ENCODE measurements at places on chromosomes 3 and 15. TPM values are rescaled to one million over a fixed set of nuclear protein-coding genes. Genes with fewer than 3 reads are reported as not detected.
A peak's percentile ranks its signal among the peaks of the same experiment; 100 is the strongest.

DNA sequence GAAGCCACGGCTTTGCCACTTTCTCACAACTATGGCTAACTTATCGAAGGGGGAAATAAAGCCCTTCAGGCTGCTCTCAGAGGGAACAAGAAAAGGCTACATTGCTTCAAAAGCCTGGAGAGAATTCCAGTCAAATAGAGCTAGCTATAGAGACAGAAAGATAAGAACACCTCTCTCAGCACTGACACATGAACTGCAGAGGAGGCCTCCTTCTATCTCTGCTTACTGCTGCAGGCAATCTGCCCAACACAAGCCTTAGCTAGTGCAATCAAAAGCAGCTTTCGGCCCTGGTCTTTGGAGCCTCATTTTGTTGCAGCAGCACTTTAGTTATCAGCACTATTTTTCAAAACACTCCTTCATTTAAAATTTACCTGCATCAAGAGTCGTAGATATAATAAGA lies 118.4 kb upstream of the ROBO1 start:
- no peak for DNase-seq

GRCh38 chr15:81469154-81469553 lies 95.1 kb upstream of the TMC3 start:
- DNase-seq = no peak

DNA sequence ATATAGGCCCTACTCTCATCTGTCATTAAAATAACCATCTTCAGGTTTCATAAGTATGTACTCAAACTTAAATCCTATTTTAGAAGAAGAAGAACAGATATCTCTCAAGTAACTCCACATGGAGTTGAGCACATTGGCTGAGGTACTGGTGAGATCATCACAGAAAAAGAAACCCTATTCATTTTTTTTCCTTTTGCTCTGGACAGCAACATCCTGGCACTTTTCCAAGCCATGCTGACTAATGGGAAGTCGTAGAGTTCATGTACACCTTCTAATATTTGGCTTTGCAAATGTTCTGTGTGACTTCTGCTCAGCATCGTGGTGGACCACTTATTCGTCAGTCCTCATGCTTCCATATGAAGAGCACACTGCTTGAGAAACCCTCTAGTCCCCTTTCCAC lies 336.0 kb upstream of the KCNH8 start:
- peak; percentile 89 for DNase-seq

DNA sequence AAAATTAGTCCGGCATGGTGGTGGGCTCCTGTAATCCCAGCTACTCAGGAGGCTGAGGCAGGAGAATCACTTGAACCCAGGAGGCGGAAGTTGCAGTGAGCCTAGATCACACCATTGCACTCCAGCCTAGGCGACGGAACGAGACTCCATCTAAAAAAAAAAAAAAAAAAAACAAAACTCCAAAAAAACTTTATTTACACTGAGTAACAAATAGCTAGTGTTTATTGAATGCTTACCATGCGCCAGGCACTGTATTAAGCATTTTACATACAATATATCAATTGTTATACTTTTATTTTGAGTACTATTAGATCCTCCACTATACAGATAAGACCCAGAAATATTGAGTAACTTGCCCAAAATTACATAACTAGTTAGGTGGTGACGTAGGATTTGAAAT lies 17.4 kb upstream of the ARIH1 start:
- no peak for DNase-seq

- DNase-seq = no peak
These were observed 598.6 kb downstream of the FOXP1 start for GRCh38 chr3:70984776-70985482.

DNA sequence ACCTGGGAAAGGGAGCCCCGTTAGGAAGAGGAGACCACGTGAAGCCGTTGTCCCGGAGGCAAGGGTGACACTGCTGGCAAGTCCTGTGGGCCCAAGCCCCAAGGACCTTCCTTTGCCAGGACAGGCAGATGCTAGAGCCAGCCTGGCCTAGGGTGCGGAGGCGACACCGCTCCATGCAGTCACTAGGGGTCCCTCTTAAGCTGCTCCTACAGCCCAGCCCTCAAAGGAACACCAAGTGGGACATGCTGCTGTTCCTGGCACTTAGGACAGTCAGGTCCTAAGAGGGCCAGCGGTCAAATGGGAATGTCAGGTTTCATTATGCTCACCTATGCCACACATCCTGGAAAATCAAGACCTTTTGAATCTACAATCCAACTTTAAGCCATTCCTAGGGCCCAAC lies 59.7 kb downstream of the RPN1 start:
- DNase-seq = no peak

GRCh38 chr3:152258448-152259393 lies 10.0 kb upstream of the MBNL1 start:
- DNase-seq = peak; percentile 95

DNA sequence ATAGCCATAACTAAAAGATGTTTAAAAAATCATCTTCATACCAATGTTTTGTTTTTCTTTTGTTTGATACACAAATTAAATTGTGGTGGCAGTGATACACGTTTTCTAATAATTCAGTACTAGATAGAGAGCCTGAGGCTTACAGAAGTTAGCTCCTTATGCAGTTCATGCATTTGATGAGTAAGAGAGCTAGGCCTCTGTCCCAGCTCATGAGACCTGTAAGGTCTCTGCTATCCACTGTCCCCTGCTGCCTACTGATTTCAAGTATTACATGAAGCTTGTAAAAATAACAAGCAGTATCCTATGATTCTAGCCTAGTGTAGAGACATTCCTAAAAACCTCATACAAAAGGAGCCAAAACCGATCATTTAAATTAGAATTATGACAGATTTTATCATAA lies 144.5 kb downstream of the MBNL1 start:
- no peak for DNase-seq

GRCh38 chr3:170278627-170279026 lies 56.4 kb downstream of the PRKCI start:
- no peak for DNase-seq

GRCh38 chr15:39125904-39126303 lies 455.0 kb upstream of the THBS1 start:
- DNase-seq = peak; percentile 35

DNA sequence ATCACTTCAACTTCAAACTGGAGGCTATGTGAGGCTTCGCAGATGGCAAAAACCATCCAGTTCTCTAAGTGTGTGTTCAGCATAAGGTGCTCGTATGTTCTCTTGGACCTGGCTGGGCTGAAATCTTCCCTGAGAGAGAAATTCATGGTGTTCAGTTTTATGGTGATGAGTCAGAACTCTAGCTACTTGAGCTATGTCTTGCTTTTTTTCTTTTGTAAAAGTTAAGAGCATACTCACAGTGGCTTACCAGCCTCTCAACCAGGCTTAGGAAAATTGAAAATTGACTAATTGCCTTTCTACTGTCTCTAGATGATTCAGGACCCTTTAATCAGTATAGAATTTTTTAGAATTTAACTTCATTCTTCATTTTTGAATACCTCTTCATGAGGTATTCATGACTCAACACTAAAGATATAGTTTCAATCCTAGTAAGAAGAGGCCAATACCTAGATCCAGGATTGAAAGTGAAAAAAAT lies 617.5 kb downstream of the TBL1XR1 start:
- DNase-seq = peak; percentile 63

GRCh38 chr3:57015912-57016311 lies 44.6 kb upstream of the SPATA12 start:
- DNase-seq = no peak

GRCh38 chr3:109772520-109772919 lies 435.2 kb upstream of the DPPA4 start:
- no peak for DNase-seq

- DNase-seq = no peak
These were observed 58.4 kb upstream of the HRH1 start for GRCh38 chr3:11095932-11096265.

- peak; percentile 44 for DNase-seq
These were observed 80.2 kb downstream of the FMN1 start for GRCh38 chr15:33114374-33114717.

- DNase-seq = no peak
These were observed 28.7 kb downstream of the RPN1 start for GRCh38 chr3:128621931-128622330.

DNA sequence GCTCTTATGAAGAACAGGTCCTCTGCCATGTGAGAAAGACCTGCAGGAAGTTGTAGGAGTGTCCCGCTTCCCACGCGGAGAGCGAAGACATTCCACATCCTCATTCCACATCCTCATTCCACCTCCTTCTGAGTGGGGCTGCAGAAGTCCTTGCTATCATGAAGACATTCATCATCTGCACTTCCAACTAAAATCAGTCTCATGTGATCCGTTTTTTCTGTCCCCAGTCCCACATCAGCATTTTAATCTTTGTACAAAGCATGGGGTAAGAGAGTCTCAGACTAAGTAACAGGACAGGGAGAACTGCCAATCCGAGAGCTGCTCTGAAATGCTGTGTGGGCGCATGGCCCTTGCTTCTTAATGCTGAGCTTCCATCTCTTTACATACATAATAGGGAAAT lies 227.2 kb downstream of the RSRC1 start:
- DNase-seq = no peak

- peak; percentile 42 for DNase-seq
These were observed 46.8 kb upstream of the SLC6A1 start for GRCh38 chr3:10945683-10946287.

GRCh38 chr3:194865615-194866014 lies 179.9 kb downstream of the FAM43A start:
- no peak for DNase-seq

DNA sequence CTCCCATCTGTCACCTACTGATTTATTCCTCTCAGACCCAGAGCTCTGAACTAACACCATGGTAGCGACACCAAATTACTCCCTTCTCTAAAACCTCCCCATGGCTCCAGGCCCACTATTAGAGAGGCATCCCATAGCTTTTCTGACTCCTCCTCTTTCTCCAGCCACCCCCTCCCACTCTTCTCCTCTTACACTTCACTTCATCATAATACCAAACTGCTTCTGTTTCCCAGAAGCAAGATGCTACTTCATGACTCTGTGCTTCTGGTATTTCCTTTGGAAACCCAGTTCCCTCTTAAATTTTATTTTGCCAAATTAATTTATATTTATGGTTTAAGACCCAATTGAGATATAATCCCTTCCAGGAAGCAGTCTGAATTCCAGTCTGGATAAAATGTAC lies 465.1 kb upstream of the PDZRN3 start:
- peak; percentile 8 for DNase-seq

DNA sequence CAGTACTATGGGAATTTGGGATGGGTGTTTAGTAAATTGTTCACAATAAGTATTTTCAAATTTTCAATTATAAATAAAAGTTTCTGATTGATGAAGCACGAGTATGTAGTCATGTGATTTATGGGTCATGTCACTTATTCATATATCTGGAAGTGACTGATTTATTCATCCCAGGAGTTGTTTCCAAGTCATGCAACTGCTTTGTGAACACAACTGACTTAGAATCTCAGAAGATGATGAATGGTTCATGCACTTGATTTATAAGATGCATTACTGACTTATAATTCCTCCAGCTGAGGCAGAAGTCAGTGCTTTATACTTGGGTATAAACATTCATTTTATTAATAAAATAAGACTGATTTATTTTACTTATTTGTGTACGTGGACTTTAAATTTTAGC lies 137.8 kb upstream of the CBLB start:
- DNase-seq = no peak

DNA sequence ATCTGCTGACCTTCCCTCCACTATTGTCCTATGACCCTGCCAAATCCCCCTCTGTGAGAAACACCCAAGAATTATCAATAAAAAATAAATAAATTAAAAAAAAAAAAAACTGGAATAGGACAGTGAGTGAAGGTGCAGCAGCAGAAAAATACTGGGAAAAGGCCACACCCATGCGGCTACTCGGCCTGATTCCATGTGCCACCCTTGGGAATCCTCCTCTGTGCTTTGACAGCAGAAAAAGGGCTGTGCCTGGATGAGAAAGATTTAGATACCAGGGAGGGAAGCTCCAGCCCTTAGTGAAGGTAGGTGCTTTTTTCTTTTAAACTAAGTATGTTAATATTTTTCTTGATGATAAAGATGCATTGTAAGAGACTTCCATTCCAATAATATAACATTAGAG lies 107.8 kb downstream of the CTNNB1 start:
- DNase-seq = no peak

DNA sequence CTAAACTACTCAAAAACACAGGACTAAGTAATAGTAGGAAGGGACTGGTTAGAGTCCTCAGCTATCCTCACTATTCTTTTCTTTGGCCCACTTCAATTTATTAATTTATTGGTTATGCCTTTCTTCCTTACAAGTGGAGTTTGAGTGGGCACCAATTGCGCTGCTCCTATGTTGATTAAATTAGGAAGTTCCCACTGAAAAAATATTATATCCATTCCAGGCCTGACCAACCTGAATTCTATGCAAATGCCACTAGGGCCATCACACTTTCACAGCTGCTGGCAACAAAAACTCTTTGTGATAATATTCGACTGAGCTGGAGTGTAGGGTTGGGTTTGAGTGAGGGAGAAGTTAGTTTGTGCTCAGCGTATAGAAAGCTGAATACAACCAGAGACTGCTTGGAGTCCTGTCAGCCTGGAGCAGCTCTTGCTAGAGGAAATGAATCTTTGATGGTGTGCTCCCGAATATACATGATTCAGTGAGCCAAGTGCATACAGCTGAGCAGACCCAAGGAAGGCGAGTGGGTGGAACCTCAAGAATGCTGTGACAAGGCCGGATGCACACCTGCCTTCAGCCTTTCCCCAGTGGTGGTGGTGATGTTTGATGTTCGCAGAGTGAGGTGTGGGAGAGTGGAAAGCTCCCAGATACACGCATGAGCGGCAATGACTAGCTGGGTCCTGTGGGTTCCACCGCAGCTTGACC lies 1.5 kb downstream of the ARHGEF3 start:
- DNase-seq = peak; percentile 28

DNA sequence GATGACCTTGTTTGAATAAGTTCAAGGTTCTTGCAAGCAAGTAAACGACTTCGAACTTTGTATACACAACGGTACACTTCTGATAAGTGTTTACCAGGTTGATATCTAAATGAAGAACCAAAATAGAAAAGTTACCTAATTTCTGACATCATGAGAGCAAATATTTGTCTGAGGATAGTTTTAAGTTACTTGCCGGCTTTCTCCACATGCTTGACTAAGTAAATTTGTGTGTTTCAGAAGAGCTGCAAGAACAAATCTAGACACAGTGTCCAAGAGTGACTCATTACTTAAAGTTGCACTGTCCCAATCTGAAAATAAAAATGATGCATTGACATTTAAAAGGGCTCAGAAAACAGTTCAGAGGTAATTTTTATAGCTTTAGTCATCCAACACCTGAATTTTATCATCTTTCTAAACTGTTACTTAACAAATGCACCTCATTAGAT lies 115.1 kb downstream of the HERC1 start:
- DNase-seq = peak; percentile 26

- DNase-seq = no peak
These were observed 225.5 kb upstream of the CHRM5 start for GRCh38 chr15:33742800-33743199.

The ACSBG1 gene
- total RNA-seq = 0.24 TPM

The C3orf85 gene
- not detected for total RNA-seq

The GATA2 gene
- total RNA-seq = 1.6 TPM

The WDR49 gene
- total RNA-seq = not detected

The GREM1 gene
- total RNA-seq = not detected

The VWA5B2 gene
- not detected for total RNA-seq

The FBXW12 gene
- not detected for total RNA-seq

Data from HT1080 (cell line).